Fibroblast of the aortic adventitia (primary cell): ENCODE measurements at places on chromosomes 11 and 22. TPM values are rescaled to one million over a fixed set of nuclear protein-coding genes. Genes with fewer than 3 reads are reported as not detected.

MOGAT2 gene
- total RNA-seq = not detected in 2 replicates

TMPRSS13 gene
- total RNA-seq = not detected in 2 replicates

TOLLIP gene
- 18.3 and 25.4 TPM in 2 replicates for total RNA-seq

MMP13 gene
- not detected in 2 replicates for total RNA-seq

FAM76B gene
- 19.3 and 26.2 TPM in 2 replicates for total RNA-seq

DDTL gene
- total RNA-seq = 0.81 and 1.8 TPM in 2 replicates

STK33 gene
- total RNA-seq = 1.1 and 3.8 TPM in 2 replicates

PLET1 gene
- not detected in 2 replicates for total RNA-seq

IRAG1 gene
- total RNA-seq = 17.6 and 32.0 TPM in 2 replicates

IGLL1 gene
- not detected in 2 replicates for total RNA-seq

CRYBB2 gene
- not detected in 2 replicates for total RNA-seq

DNA sequence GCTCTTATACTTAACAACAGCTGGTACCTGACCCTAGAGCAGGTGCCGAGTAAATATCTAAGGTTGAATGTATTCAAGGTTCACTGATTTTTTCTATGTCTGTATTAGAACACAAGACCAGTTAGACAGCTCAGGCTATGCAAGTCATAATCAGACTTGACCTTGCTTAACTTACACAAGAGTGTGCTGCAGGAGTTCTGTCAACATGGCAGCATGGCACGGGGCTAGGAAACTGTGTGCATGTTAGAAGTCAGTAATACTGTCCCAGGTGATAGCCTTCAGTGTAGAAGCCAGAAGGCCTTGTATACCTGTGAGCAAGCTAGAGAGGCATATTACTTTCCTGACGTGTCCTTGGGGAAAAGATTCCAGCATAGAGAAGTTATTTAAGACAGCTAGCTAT lies 253.1 kb downstream of the FAT3 start:
- DNase-seq = no peak

DNA sequence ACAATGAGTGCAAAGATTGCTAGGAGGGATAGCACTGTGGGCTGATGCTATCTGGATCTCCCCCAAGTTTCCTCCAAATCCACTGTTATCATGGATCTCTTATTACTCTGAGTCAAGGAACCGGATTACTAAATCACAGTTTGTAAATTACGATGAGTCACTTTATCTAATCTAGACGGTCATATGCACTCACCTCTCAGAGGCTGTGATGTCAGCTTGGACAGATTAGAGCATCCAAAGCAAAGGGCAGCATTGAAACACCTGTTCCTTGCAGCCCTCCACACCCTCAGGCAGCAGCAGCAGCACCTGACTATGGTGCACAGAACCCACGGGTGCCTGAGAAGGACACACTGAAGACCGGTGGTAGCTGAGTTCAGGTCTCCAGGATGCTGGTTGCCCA lies 14.0 kb upstream of the POU2AF1 start:
- peak; percentile 15 for DNase-seq

- DNase-seq = no peak
These were observed 909.2 kb upstream of the TENM4 start for GRCh38 chr11:80349997-80350396.

DNA sequence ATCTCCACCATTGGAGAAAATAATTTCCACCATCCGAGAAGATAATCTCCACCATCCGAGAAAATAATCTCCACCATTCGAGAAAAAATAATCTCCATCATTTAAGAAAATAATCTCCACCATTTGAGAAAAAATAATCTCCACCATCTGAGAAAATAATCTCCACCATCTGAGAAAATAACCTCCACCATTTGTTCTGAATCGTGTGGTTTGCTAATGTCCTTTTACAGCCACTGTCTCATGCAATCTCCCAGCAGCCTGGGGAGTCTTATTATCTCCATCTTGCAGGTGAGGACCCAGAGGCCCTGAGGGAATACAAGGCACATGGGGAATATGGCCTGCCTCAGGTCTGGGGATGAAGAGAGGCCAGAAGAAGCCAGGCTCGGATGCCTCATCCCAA lies 54.1 kb upstream of the TCF20 start:
- DNase-seq = no peak

DNA sequence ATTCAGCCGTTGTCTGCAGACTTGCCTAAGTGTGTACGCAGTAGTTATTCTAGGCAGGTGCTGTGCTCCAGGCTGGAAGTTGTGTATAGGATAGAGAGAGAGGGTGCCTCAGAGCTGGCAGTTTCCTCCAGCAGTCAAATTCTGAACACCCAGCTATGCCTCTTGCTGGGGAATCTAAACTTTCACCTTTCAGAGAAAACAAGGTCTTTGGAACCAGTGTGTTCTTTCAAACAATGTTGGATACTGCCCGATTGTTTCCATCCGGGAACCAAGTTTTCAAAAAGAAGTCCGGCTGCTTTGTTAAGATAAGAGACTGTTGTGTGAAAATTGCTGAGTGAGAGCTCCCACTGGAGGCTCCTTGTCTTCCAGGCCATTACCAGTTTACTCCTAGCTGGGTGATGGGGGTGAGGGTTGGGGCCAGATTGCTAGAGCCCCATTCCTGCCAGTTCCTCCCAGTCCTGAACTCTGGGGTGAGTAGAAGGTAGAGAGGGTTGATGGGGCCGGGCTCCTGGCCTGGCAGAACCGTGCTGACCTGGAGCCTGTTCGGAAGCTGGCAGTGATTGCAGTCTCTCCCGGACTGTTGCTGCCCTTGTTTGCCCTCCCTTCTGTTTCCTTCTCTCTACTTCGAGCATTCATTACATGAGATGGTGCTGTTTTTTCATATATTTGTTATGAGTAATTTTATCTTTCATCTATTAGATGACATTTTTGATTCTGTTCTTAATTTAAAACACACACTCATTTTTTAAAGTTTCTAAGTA lies 150.2 kb downstream of the TEAD1 start:
- no peak for DNase-seq

DNA sequence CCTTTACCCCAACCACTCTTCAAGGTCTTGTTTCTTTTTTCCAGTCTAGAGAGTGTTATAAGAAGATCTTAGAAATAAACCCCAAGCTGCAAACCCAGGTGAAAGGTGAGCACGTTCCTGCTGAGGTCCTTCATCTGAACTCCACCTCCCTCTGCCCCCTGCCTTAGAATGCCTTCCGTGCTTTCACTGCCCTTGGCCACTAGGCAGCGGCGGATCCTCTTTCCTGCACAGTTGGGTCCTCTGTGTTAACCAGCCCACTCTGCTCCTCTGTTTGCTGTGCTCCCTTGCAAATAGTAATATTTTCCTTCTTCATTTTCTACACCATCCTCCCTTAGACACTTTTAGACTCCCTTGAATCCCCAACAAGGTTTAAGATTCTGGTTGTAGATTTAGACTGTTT lies 24.3 kb downstream of the TTC12 start:
- DNase-seq = no peak

DNA sequence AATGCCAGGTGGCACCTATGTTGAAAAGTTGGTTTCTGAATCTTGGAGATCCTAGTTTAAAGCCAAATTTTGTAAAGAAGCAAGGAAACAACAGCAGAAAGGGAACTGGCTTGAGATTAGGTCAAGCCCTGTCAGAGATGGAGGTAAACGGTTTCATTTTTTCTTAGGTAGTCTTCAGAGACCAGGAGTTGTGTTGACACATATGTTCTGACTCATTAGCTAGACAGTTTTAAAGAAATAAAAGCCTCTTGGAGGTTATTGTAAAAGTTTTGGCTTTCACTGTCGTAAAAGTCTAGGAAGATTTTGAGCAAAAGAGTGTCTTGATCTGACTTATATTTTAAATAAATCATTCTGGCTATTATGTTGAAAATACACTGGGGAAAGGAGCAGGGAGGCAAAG lies 151.5 kb upstream of the CTSC start:
- no peak for DNase-seq

GRCh38 chr11:126086248-126086647 lies 23.6 kb upstream of the CDON start:
- no peak for DNase-seq

- DNase-seq = peak; percentile 75
These were observed 8.0 kb downstream of the RNF121 start for GRCh38 chr11:71936825-71937224.

- no peak for DNase-seq
These were observed 182.8 kb upstream of the SYN3 start for GRCh38 chr22:33240888-33241475.

DNA sequence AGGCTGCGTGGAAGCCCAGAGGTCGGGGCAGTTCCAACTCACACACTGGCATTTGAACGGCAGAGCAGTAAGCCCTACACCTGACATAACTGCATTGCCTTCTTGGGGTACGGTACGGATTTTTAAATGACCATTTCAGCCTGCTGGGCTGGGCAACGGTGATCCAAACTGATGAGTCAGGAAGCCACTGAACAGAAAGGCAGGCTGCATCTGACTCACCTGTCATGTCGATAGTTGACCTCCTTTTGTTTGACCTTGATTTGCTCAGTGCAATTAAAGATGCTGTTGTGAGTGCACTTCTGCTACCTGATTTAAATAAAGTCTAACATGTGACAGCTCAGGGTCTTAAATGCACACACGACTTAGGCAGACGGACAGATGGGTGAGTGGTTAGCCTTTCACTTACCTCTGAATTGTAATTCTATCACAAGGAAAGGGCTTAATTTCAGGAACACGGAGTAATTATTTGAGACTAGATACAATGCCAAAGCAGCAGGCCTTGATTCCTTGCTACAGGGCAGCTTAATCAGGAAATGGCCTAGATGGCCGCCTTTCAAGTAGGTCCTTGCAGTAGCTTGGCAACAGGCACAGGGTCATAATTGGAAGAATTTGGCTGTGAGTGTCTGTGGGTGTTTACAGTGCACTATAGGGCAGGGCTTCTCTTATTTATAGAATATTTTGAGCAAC lies 52.2 kb downstream of the BMAL1 start:
- DNase-seq = no peak

- no peak for DNase-seq
These were observed 28.2 kb downstream of the FZD4 start for GRCh38 chr11:86926975-86927374.

DNA sequence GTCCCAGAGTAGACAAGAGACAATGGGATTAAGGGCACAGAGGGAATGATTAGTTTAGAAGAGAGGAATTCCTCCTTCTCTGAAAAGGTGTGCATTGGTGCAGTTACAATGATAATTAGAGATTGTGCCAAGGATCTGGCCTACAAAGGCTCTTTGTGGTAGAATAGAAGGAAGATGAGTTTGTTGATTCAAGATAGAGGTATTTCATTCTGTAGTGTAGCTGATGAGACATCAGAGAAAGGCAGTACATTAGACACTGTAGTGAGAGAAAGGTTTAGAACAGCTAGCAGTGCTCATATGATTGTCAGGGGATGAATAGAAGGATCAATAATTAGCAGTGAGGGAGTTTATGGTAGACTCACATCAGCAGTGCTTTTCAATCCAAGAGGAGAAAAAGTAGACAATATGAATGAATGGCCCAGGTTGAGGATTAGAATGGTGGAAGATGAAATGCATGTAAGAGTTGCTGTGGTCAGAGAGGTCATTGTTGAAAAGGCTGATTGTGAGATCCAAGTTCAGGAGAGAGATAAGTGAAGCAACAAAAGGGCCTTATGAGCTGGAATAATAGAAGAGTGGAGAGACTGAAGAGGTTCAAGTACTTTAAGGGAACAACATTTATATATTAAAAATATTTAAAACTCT lies 28.9 kb downstream of the SIK2 start:
- no peak for DNase-seq

DNA sequence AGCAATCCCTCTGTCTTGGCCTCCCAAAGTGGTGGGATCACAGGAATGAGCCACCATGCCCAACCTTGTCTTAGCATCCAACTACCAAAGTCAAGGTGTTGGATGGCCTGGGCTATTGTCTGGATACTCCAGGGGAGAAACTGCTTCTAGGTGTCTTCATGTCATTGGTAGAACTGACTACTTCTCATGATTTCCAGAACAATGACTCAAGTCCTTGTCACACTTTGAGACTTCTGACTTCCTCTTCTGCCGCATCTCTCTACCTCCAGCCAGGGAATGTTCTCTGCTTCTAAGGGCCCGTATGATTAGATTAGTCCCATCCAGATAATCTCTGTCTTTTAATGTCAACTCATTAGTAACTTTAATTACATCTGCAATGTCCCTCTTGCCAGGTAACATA lies 30.6 kb downstream of the APOL6 start:
- DNase-seq = no peak

DNA sequence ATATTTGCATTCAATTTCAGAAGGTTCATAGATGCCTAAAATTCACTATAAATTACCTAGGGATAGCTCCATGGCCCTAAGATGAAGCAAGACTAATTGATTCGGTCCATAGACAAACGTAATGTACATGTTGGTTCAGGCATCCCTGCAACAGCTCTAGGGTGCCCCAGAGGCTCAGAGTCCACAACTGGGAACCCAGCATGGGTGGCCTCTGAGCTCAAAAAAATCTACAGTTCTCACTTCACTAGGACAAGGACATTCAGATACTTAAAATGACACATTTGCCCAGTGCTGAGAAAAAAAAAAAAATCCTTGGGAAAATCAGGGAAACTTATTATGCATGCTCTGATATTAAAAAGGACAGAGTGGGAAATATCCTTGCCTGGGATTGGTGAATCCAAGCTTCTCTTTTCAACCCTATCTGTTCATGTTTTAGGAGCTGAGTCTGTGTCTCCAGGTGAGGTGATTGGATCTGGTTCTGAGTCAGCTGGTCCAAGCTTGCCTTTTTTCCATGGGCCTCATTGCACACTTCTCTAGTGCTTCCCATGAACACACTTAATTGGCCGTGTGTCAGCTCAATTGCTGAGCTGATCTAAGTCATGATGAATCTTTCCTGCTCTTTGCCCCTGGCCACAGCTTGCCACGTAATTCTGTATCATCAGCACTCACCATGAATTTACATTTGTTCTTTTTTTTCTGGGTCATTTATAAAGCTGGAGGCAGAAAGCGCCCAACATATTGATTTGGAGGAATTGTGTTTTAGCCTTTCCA lies 116.3 kb upstream of the RCN1 start:
- peak; percentile 50 for DNase-seq

GRCh38 chr11:9143721-9144120 lies 52.3 kb upstream of the SCUBE2 start:
- DNase-seq = peak; percentile 45

GRCh38 chr11:68120273-68121066 lies 718 bp downstream of the CHKA start:
- DNase-seq = peak; percentile 47

GRCh38 chr11:22734628-22735345 lies 68.4 kb downstream of the GAS2 start:
- DNase-seq = peak; percentile 4
